ENCODE measurements at places on chromosomes 6 and 20.

DNA sequence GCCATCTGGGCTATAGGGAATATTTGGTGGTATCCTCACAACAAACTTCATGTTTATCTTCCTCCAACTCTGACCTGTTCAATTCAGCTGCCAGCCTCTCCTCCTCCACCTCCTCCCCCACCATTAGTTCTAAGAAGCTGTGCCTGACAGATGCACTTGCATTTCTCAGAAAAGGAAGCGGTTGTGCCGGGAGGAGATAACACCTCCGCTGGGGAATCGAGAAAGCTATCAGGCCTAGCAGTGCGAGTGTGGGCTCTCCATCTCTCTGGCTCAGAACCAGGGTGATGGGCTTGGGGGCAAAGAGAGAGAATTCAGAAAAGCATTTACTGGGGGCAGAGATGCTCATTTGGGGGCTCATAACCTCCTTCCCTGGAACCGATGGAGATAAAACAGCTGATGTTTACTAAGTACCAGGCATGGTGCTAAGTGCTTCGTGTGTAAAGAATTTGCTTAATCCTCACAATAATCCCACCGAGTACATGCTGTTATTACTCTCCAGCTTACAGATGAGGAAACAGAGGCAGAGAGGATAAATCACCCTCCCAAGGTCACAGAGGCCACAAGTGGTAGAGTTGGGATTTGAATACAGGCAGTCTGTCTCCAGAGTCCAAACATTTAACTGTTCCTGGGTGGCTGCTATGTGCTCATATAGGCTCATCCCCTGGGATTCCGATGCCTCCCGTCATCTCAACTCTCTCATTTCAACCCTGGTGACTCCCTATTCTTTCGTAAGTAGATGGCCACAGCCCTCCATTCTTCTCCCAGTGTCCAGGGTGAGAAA lies 38.3 kb downstream of the COX4I2 start:
- no peak for DNase-seq

GRCh38 chr6:106516616-106517015 lies 112.7 kb downstream of the RTN4IP1 start:
- DNase-seq = no peak

- DNase-seq = no peak
These were observed 55.6 kb downstream of the UTRN start for GRCh38 chr6:144340541-144341371.

GRCh38 chr6:82441047-82441855 lies 77.6 kb downstream of the TPBG start:
- DNase-seq = no peak

DNA sequence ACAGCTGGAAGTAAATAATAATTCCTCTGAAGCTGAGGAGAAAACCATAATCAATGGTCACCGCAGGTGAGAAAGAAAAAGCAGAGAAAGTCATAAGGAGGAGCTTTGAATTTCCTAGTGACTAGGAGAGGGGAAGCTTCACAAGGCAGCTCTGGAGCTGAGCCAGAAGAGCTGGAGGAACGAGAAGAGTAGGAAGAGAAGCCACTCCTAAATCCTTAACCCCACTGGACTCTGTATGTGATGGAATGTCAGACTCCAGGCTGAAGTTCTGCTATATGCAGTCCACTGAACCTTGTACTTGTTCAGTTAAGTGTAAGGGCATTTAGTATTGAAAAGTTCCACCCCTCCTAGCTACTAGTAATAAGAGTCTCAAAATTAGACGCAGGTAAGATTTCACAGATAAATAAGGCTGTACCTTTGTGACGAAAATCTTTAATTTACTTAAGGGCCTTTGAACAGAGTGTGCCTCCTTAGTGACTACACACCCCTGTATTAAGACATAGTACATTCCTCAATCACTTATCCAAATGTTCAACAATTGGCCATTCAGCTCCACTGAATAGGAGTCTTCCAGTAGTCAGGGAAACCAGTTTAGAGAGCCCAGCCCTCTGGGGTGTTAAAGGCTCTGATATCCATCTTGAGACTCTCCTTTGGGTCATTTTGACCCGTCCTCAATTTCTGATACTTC lies 71.4 kb upstream of the UFL1 start:
- DNase-seq = peak; percentile 49

- DNase-seq = no peak
These were observed 87.0 kb downstream of the OR2B2 start for GRCh38 chr6:27825025-27825793.

- DNase-seq = no peak
These were observed 41.8 kb upstream of the PTPN1 start for GRCh38 chr20:50468378-50468798.

- DNase-seq = no peak
These were observed 723 bp upstream of the SNPH start for GRCh38 chr20:1265226-1265915.

DNA sequence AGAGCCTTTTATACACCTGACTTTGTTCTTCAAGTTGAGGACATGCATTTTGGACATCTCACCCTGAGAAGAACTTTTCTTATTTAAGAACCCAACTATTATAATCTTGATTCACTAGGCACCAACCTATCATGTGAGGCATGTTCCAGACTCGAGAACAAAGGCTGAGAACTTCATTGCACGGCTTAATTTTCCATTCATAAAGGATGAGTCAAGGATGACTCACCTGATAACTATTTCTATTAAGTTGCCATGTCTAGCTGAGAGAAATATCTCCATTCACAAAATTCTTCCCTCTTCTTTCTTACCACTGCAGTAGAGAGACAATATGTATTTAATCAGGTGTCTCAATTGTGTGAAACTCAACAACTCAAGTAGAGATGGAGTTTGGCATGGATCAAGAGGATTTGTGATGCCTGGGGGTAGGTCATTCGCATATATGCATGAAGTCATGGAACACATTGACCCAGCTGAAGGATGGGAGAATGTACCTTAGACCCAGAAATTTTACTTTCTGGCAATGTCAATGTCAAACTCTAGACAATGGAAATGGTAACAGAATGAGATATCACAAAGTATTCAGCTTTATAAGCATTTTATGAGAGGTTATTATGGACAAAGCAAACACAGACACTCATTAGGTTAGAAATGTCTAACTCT lies 208.7 kb upstream of the PRND start:
- no peak for DNase-seq

GRCh38 chr6:18414116-18414515 lies 27.0 kb downstream of the RNF144B start:
- no peak for DNase-seq

GRCh38 chr6:2192976-2193375 lies 52.4 kb downstream of the GMDS start:
- DNase-seq = no peak

DNA sequence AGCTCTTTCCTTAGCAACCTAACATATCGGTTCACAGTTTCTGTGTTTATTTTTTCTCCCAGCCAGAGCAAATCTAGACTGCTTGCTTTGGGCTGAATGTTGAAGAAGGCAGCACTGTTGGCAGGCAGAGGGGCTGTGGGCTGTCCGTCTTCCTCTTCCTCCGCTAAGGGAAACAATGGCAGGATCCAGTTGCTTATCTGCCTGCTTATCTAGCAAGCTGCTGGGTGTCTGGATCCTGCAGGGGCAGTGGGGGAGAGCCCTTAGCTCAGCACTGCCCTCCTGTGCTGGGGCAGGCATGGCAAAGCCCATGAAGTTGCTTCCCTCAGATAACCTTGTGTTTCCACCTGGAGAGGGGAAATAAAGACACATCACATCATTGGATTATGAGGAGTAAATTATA lies 92.7 kb upstream of the CD93 start:
- no peak for DNase-seq

- DNase-seq = no peak
These were observed 65.3 kb downstream of the RAMACL start for GRCh38 chr6:166520905-166521834.

DNA sequence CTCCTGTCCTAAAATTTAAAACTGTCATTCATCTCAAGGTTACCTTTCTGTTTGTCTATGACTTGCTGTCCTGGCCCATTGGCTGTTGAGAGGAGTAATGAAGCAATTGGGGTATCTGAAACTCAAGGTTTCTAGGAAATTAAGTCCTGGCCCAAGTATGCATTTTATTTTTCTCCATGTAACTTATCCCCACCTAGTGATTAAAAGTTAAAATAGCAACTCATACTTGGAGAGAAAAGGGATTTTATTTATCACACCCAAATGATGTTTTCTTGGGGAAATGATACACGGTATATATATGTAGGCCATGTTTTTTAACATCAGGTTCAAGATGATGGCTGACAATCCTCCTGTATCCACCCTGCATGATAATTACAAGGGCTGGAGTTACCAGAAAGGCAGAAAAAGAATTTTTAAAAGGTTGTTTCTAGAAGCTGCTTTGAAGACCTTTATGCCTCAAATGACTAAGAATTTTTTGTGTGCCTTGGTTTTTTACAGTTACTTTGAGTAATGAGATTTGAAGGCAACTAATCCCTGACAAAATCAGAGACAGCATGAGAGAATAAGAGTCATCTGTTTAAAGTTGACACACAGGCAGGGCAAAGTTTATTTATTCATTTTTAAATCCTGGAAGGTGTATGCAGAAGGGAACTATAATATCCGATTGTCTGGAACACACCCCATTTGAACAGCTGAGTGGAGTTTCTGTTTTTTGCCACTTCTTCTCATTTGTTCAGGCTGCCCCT lies 28.9 kb upstream of the C6orf58 start:
- no peak for DNase-seq

DNA sequence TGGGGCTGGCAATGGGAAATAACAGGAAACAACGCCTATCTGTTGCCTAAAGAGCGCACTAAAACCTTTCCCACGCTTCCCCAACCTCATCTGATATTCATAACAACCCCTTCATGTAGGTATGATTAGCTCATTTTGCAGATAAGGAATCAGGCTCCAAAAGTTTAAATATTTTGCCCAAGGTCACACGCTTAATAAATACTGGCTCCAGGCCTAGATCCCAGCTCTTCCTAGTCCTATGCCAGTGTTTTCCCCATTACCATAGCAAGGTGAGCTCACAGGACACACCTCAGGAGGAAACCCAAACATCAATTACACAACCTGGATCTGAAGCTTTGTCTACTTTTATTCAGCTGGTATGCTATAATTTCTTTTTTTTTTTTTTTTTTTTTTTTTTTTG lies 19.6 kb downstream of the MBOAT1 start:
- DNase-seq = no peak

GRCh38 chr6:41652866-41653652 lies 14.8 kb downstream of the MDFI start:
- DNase-seq = no peak

DNA sequence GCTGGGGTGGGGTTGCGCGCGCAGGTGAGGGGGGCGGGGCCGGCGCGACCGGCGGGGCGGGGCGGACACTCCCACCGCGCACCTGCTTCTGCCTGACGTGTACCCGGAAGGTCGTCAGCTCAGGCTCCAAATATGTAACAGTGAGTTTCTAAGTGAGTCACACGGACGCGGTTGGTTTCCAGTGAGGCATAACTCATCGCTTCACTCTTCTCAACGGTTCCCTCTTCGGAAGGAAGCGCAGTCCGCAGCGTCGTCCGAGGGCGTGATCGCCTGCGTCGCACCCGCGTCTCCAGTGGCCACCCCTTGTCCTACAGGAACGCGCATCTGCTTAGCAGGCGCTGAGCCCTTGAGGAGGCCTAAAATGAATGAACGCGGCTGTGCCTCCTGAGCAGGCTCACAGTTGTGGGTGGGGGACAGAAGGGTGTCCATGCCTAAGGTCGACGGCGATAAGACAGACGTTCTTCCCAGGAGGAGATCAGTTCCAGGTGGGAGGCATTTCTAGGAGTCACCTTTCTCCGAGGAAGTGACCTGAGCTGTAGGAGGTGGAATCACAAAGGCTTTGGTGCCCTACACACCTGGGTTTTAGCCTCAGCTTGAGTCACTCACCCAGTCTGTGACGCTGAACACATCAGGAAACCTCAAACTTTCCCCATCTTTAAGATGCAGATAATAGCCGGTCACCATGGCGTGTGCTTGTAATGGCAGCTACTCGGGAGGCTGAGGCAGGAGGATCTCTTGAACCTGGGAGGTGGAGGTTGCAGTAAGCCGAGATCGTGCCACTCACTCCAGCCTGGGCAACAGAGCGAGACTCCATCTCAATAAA lies 50.9 kb upstream of the EZR start:
- peak; percentile 88 for DNase-seq

DNA sequence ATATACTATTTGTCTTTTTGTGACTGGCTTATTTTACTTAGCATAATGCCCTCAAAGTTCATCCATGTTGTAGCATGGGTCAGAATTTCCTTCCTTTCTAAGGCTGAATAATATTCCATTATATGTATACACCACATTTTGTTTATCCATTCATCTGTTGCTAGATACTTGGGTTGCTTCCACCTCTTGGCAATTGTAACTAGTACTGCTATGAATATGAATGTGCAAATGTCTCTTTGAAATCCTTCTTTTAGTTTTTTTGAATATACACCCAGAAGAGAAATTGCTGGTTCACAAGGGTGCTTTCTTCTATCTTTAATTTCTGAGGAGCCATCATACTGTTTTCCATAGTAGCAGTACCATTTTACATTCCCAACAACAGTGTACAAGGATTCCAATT lies 21.3 kb upstream of the MAP7 start:
- DNase-seq = no peak

- peak; percentile 62 for DNase-seq
These were observed 11.3 kb downstream of the MBOAT1 start for GRCh38 chr6:20200761-20201630.

- no peak for DNase-seq
These were observed 63.2 kb downstream of the SEL1L2 start for GRCh38 chr20:13927171-13927570.

- no peak for DNase-seq
These were observed 205.9 kb downstream of the TAF4 start for GRCh38 chr20:61859767-61860166.

GRCh38 chr20:47061549-47061948 lies 166.9 kb downstream of the EYA2 start:
- no peak for DNase-seq

DNA sequence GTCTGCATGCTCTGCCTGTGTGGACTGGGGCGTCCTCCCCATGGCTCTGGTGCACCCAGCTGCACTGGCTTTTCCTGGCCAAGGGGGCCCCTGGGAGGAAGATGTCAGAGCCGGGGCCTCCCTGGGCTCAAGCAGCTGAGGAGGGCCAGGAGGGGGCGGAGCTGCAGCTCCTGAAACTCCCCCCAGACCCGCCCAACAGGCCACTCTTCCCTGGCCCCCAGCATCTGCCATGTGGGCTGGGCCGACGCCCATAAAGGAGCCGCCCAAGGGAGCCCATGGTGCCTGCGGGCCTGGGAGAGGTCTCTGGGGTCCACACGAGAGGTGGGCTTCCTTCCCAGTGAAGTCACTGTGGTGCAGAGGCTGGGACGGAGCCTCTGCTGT lies 4.0 kb downstream of the RBBP8NL start:
- DNase-seq = no peak
